ENCODE measurements at places on chromosomes 1 and 21.

GRCh38 chr1:233608988-233609387 is 4.9 kb upstream of the KCNK1 start:
- DNase-seq = no peak

DNA sequence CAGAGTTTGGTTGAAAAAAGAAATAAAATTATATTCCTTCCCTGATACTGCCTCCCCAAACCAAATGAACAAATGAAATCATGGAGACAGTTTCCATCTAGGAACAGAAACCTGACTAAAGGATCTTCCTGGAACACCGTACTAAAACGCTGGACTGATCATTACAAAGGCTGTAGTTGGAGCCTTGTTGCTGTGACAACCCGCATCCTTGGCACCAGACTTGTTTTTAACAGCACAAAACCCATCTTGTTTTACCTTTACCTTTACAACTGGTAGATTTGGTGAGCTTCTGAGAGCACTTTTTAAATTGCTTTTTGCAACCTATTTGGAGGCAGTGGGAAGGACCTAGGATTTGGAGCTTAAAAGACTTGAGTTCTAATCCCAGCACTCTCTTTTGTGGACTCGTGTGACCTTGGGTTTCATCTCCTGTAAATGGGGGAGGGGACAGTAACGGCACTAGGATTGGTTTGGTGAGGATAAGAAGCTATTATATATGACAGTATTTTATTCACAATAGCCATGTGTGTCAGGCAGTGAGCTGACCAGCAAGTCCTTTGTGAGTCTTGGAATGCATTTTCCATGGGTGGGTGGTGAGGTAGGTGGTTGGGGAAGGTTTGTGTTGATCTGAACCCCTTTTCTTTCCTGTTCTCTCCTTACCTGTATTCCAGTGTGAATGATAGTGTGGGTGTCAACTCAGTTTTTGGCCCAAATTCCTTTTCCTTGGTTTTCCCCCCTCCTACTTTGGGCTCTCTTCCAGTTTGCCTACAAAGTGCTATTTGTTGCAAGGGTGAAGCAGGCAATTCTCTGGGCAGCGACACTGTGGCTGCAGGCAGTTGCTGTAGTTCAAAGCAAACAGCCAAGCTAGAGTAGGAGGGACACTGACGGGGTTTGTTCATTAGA is 12.6 kb downstream of the LRRC8D start:
- DNase-seq = no peak

DNA sequence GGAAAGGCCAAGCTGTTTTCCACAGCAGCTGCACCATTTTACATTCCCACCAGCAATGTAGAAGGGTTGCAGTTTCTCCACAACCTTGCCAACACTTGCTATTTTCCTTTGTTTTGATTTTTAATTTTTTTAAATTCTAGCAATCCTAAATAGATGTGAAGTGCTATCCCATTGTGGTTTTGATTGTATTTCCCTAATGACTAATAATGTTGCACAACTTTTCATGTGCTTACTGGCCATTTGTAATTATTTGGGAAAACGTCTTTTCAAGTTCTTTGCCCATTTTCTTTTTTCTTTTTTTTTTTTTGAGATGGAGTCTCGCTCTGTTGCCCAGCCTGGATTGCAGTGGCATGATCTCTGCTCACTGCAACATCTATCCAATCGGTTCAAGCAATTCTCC is 53.9 kb downstream of the VCAM1 start:
- peak; percentile 32 for DNase-seq

DNA sequence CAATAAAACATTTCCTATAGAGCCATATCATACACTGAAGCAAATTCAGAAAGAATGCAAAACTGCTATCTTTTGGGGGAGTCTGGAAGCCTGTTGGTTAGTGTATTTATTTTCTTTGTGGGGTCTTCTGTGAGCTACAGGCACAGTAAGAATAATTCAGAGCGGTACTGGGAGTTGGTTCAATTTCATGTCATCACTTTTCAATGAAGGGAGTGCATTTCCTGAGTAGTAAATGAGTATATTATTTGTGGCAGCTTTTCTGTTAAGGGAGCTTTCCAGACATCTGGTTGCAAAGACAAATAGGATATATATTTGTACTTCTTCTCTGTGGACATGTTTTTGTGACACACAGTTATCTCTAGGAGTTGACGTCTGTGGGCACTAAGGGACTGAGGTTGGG is 130.6 kb downstream of the HUNK start:
- no peak for DNase-seq

GRCh38 chr1:12511128-12511484 is 106.9 kb downstream of the DHRS3 start:
- DNase-seq = no peak

DNA sequence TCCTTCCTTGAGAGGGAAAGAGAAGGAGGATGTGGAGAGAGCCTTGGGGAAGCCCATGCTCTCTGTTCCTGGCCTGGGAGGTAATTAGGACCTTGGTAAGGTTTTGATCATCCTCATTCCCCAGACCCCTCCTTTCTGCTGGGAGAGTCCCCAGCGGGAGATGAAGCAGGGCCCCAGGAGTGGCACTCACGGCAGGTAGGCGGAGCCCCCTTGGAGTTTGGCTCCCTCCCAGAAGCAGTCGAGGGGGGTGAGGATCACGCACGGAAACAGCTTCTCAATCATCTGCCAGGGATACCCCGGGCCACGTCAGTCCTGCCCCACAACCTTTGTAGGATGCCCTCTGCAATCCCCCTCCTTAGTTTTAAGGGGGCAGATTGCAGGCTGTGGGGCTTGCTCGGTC is 11.5 kb downstream of the PTCH2 start:
- no peak for DNase-seq

- DNase-seq = peak; percentile 25
Observed at GRCh38 chr1:77857552-77857951, 30.9 kb upstream of the NEXN start.

GRCh38 chr1:21573971-21574465 is 64.8 kb downstream of the ALPL start:
- peak; percentile 82 for DNase-seq

DNA sequence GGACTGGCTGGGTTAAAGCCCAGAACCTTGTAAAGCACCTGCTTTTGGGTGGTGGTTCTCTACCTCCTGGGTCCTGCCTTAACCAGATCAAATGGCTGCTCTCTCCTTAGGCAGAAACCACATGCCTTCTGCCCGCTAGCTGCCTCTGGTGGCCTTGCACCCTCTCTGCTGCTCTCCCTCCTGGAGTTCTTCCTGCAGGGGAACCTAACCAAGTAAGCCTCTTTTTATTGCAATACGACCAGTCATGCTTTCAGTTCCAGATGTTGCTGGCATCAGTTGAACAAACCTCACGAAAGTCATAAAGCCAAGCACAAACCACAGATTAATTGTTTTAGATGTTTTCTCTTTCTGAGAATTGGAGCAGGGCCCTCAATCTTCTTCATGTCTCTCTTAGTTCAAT is 118.9 kb downstream of the GDAP2 start:
- no peak for DNase-seq

DNA sequence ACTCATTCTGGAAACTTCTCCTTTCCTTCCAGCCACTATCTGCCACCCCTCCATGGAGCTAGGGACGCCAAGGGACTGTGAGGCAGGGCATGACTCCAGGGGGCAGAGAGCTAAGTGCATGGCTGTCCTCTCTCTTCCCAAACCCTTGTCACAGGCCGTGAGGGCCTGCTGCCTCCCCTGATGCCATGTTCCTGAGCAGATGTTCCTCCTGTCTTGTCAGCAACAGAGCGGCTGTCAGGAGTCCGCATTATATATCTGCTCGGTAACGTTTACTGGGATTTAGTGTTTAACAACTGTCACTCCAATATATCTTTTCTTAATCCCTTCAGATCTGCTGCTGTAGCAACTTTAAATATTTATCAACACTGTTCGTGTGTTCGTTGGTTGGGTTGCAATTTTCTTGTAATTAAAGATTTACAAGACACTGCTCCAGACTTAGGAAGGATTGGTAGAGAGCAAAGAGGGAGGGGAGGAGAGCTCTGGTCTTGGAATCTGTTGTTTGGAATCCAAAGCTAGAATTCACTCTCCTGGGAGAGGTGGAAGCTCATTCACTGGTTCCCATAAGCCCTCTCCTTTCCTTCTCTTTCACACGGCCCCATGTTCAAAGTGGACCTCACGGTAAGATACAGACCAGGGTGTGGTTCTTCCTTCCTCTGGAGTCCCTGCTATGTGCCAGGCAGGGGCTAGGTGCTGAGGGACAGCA is 76.2 kb downstream of the MDM4 start:
- DNase-seq = no peak

DNA sequence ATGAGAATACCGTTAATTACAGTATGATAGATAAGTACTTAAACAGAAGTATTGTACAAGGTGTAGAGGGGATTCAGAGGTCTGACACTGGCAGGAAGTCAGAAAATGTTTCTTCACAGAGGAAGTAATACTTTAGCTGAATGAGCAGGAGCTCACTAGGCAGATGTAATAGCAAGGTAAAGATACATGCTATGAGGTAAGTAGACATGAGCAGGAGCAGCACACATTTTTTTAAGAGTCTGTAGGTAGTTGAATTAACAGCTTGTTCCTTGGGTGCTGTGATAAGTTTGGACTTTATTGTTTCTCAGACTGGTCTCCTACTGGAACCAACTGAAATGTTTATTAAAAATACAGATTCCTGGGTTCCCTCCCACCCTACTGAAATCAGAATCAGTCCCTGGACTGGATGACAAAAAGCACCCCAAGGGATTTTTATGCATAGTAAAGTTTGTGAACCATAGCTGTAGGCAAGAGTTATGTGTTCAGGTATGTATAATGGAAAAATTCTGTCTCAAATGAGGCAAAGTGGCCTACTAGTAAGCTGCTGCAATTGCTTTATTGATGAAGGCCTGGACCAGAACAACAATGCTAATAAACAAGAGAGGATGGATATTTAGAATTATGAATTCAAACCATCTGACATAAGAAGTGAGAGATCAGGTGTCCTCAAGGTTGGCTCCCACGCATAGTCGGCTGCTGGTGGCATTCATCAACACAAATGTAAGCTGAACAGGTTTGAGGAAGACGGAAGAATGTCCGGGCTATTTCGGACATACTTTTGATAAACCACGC is 902 bp downstream of the AP4B1 start:
- DNase-seq = peak; percentile 20

- no peak for DNase-seq
Observed at GRCh38 chr1:29410476-29410875, 174.2 kb downstream of the PTPRU start.

GRCh38 chr21:35343046-35343819 is 294.1 kb upstream of the RUNX1 start:
- DNase-seq = peak; percentile 15

DNA sequence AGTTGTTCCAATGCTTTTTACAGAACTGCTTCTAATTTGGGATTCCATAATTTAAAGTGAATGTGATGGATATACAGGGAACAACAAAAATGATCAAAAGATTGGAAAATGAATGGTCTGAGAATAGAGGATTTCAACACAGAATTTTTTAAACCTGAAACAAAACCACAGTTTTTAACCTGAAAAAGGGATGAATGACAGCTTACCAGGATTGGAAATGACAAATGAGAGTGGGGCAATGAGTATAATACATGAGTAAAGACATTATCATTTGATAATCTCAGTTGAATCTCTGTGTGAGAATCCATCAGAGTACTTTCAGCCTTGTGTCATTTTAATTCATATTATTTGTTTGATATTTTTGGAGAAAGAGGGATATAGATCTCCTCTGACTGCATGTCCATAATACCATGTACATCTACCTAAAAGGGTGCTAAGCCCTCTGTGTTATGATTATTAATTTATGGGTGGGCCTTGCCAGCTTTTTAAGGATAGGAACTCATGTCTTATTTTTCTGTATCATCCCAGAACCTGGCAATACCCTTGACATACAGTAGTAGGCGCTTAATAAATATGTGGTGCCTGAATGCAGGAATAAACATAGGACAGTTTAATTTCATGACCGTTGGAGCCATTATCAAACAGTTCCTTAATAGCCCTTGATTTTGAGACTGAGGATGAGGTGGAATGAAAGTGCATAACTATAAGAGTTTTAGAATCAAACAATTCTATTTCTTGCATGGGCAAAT is 12.4 kb upstream of the ATP6V1G3 start:
- no peak for DNase-seq

- peak; percentile 32 for DNase-seq
Observed at GRCh38 chr1:118122234-118123004, 62.6 kb downstream of the SPAG17 start.

- peak; percentile 24 for DNase-seq
Observed at GRCh38 chr1:115280064-115280463, 58.0 kb downstream of the NGF start.

- DNase-seq = no peak
Observed at GRCh38 chr1:2236695-2237677, 8.9 kb downstream of the SKI start.

- DNase-seq = no peak
Observed at GRCh38 chr1:31812158-31812829, 3.5 kb downstream of the SPOCD1 start.

GRCh38 chr1:35717911-35718476 is 690 bp downstream of the C1orf216 start:
- DNase-seq = peak; percentile 85

- no peak for DNase-seq
Observed at GRCh38 chr21:41923631-41924367, 30.0 kb downstream of the C2CD2 start.

GRCh38 chr1:198575798-198576641 is 35.5 kb upstream of the ATP6V1G3 start:
- DNase-seq = peak; percentile 68

DNA sequence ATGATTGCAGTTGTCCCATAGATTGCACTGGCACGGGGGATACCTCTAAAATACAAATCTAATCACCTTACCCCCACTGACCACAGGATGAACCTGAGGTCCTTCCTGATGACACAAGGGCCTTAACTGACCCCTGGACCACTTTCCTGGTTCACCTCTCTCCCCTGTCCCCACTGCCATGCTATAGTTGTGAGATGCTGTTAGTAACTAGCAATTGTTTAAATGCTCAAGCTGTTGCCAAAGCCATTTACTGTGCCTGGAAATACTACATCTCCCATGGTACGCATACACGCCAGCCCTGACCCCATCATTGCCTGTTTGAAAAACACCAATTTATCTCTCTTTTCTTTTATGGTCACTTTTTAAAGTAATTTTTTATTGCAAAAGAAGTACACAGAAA is 29.1 kb upstream of the RGS8 start:
- no peak for DNase-seq

DNA sequence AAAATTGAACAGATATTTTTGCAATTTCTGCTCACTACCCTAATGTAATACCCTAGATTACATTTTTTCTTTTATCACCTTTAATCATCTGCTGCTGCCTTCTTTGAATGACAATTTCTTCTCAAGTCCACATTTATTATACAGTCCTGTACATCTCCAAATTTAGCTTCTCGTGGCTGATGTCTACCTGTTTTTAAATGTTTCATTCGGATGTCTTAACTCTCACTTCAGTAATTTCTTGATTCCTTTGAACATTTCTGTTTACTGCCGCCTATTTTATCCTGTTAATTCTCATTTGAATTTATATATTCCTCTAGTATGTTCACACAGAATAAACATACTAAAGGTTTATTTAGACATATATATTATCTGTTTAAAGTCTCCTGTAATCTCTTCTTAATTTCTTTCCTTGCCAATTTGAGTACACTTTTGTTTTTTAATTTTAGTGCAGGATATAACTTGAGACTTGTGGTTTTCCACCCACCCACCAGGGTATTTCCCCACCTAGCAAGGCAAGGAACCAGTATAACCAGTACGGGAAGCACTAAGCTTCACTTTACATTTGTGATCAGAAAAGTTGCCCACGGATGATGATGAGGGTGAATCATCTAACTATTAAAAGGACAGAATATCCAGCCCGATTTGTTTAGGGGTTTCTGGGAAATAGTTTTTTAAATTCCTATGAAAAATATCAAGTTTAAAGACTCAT is 12.7 kb downstream of the INSL5 start:
- no peak for DNase-seq

- DNase-seq = peak; percentile 96
Observed at GRCh38 chr1:10210841-10211804, 753 bp downstream of the KIF1B start.

Data from M059J (cell line).